Right lobe of liver (tissue), 6 donors: ENCODE measurements at places on chromosomes 3 and 15. TPM values are rescaled to one million over a fixed set of nuclear protein-coding genes. Genes with fewer than 3 reads are reported as not detected.

GRCh38 chr3:119649761-119650160 is 10.6 kb downstream of the POPDC2 start:
- no peak for DNase-seq

- DNase-seq: no peak
Measured at GRCh38 chr3:20185331-20185678, 701 bp downstream of the SGO1 start.

ZNF660 gene
- total RNA-seq: 0.06 TPM

DNA sequence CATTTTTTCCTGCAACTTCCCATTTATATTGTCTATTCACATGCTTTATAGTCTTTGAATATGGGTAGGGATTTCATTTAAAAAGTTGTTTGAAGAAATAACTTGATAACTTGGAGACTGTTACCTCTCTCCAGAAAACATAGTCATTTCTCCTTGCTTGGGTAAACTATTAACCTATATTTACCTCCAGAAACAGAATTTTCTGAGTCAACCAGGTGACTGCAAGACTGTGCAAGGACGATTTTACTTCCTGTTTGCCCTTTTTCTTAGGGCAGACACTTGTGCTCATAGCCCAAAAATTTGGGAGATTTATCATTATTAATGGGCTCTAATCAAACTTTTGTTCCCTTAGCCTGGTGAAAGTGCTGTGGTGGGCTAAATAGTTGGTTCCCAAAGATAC is 14.3 kb upstream of the MOBP start:
- DNase-seq: no peak

DNA sequence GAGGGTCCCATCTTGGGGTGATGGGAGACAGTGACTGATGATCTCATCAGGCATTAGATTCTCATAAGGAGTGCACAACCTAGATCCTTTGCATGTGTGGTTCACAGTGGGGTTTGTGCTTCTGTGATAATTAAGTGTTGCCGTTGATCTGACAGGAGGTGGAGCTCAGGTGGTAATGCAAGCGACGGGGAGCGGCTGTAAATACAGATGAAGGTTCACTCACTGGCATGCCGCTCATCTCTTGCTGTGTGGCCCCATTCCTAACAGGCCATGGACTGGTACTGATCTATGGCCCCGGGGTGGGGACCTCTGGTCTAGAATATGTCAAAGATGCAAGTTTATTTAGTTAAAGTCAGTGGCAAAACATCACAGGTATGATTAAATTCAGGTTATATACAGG is 8.7 kb downstream of the MEF2A start:
- no peak for DNase-seq

- no peak for DNase-seq
Measured at GRCh38 chr3:123791898-123792297, 92.2 kb downstream of the MYLK start.

GRCh38 chr15:73474785-73475184 is 31.8 kb downstream of the REC114 start:
- DNase-seq: no peak

MOBP gene
- not detected for total RNA-seq

GRCh38 chr3:142615171-142615570 is 19.0 kb downstream of the PLS1 start:
- DNase-seq: no peak

- DNase-seq: no peak
Measured at GRCh38 chr3:97960551-97960950, 11.7 kb downstream of the RIOX2 start.

DNA sequence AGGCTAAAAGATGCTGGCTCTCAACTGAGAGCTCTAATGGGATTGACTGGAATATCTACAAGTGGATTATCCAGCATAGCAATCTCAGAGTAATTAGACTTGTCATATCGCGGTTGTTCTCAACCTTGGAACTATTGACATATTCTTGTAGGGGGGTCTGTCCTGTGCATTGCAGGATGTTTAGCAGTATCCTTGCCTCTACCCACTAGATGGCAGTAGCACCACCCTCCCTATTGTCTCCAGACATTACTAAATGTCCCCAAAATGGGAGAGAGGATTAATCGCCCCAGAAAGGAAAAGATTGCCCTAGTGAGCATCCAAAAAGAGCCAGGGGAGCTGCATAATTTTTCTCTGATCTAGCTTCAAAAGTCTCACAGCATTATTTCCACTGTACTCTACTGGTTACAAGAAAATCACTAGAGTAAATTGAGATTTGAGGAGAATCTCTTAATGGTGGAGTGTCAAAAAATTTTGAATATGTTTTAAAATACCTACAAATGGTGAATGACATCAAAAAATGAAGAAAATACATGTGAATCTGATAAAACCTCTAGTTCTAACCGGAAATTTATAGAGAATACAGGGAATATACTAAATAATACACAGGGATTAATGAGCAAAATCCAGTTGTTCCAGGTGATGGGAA is 388.2 kb upstream of the AGTR1 start:
- no peak for DNase-seq

DNA sequence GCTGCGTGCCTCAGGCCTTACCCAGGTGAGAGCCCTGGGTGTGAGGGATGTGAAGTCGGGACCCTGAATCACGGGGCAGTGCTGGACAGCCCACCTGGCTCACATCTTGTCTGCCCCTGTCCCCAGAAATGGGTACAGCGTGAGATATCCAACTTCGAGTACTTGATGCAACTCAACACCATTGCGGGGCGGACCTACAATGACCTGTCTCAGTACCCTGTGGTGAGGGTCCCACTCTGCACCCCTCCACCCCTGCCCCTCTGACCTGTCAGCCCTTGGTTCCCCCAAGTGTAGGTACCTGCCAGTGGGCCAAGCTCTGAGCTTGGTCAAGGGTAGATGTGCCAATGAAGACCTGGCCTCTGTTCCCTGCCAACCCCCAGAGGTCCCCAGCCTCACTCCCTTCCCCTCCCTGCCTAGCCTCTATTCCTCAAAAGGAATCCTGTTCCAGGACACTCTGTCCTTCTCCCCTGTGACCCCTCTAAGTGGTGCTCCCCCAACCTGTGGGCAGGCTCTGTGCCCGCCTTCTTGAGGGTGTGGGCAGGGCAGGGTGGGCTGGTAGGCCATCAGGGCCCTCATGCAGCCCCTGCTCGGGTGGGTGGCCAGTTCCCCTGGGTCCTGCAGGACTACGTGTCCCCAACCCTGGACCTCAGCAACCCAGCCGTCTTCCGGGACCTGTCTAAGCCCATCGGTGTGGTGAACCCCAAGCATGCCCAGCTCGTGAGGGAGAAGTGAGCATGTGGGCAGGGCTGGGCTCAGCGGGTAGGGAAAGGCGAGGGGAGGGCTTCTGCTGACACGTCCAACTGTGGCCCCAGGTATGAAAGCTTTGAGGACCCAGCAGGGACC is 25.1 kb downstream of the NBEAL2 start:
- peak; percentile 18 for DNase-seq

DNA sequence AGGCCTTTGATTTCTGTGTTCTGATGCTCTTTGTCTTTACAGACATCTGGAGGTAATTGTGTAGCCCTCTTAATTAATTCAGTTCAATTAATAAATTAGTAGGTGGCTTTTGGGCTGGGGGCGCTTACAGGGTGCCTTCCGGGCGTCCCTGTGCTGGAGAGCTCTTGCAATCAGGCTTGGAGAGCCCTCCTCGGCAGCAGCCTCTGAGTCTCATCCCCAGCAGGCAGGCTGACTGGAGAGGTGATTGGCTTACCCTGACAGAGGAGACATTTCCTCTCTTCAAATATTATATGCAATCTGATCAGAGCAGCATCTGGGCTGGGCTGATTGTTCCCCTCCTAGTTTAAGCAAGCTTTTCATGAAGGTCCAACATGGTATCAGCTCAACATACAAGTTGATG is 250.7 kb downstream of the LPP start:
- DNase-seq: no peak

C3orf80 gene
- total RNA-seq: 1.2 TPM

- no peak for DNase-seq
Measured at GRCh38 chr15:38299216-38299615, 46.6 kb downstream of the SPRED1 start.

- no peak for DNase-seq
Measured at GRCh38 chr15:58327958-58328357, 103.8 kb upstream of the LIPC start.

GRCh38 chr3:74722211-74722610 is 107.8 kb upstream of the CNTN3 start:
- no peak for DNase-seq

REC114 gene
- not detected for total RNA-seq

SLC9C1 gene
- total RNA-seq: not detected

DNA sequence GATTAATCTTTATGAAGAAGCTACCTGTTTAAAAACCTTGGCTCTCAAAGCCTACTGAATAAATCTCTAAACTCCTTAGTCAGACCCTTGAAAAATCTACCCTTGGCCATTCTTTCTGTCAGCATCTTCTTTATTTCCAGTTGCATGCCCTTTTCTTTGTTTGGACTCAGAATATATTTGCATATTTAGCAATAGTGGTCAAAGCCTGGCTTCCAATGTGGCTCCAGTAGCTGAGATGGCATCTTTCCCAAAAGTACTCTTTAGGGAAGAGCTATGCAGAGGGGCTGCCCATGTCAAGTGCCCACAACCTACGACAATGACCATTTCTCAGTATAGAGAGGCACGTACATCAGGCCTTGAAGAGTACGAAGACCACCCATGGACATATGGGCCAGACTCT is 47.2 kb downstream of the TLNRD1 start:
- DNase-seq: no peak

DNA sequence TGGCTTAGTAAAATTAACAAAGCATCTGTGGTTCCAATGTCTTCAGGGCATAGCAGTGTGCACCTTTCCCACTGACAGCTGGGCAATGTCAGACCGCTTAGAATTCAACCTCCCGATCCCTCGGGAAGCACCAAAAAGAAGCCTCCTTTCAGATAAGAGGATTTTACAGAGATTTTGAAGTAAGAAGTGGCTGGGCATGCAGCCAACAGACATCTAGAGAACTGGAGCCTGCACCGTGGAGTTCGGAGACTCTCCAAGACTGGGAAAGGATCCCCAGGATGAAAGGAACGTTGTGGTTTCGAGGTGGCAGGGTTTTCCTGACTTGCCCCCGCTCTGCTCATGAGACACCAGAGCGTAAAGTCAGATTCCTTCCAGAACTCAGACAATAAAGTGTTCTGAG is 5.3 kb downstream of the FAM174B start:
- no peak for DNase-seq

C2CD4A gene
- total RNA-seq: 0.53 TPM

DNA sequence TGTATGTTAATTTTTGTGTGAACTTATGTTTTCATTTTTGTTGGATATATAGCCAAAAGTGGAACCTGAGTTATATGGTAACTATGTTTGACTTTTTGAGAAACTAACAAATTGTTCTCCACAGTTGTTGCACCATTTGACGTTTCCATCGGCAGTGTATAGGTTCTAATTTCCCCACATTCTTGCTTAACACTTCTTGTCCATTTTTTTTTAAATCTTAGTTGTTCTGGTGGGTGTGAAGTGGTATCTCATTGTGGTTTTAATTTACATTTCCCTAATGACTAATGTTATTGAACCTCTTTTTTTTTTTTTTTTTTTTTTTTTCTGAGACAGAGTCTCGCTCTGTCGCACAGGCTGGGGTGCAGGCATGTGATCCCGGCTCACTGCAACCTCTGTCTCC is 8.0 kb downstream of the NISCH start:
- no peak for DNase-seq

GRCh38 chr3:152235709-152236298 is 32.9 kb upstream of the MBNL1 start:
- no peak for DNase-seq

- DNase-seq: no peak
Measured at GRCh38 chr3:143604402-143605185, 243.7 kb downstream of the SLC9A9 start.

DNA sequence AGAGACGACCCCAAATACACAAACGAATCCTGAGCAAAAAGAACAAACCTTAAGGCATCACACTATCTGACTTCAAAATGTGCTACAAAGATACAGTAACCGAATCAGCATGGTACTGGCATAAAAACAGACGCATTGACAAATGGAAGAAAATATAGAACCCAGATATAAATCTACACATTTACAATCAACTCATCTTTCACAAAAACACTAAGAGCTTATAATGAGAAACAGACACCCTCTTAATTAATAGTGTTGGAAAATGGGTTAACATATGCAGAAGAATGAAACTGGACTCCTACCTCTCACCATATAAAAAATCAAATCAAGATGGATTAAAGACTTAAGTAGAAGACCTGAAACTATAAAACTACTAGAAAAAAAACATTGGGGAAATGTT is 130.3 kb upstream of the DCBLD2 start:
- DNase-seq: no peak

ARHGEF26 gene
- 25.5 TPM for total RNA-seq

DNA sequence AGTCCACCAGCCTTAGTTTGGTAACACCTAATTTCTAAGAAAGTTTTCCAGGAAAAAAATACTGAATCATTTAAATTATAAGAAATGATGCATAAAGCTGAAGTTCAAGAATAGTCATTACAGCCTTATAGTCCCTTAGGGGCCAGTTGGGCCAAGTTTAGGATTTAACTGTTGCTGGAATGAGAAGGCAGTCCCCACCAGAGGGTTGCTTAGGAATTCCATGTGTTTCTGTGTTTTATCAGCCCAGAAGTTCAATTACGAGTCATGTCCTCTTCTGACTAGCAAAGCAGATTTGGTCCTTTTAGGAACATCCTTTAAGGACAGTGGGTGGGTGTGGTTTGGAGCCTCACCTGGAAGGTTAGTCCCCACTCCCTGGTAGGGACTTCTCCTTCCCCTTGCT is 57.0 kb upstream of the NR2E3 start:
- DNase-seq: no peak

GRCh38 chr15:97521381-97522285 is 438.9 kb upstream of the ARRDC4 start:
- no peak for DNase-seq
